CD4-positive, alpha-beta T cell treated with Interleukin-2 at 100 ng/mL for 4 hours (primary cell): ENCODE measurements at places on chromosomes 11 and 22.

DNA sequence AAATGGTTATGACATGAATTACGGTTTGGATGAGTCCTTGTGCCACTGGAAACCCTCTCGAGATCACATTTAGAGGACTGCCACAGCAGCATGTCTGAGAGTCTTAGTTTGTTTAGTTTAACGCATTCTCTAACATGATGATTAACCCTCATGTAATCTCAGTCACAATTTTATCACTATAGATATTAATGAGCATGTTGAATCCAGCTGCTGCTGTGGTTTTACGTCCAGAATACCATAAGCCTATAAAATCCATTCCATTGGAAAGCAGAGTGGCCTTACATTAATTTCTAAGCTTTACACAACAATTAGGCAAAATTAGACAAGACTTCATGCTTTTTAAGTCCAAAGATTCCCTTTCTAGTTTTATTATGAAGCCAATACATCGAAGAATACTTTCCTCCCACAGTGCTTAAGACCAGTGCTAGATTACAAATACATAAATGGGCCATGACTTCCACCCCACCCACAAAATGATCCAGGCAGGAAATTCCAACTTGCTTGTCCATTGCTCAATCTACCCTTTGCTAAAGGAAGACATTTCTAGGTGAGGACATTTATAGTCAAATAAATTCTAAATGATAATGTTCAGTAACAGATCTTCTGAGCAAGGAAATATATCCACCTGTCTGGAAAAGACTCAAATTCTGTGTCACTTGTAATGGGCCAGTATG lies 3.5 kb upstream of the ELMOD1 start:
- no peak for DNase-seq

DNA sequence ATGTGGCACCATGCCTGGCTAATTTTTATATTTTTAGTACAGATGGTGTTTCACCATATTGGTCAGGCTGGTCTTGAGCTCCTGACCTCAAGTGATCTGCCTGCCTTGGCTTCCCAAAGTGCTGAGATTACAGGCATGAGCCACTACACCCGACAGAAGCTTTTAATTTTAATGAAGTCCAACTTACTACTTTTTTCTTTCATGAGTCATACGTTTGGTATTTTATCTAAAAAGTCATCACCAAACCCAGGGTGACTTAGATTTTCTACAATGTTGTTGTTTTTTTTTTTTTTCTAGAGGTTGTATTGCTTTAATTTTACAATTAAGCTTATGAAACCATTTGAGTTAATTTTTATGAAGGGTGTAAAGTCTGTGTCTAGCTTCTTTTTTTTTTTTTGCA lies 34.9 kb downstream of the JRKL start:
- DNase-seq = no peak

- no peak for DNase-seq
These were observed 20.1 kb downstream of the OOSP3 start for GRCh38 chr11:59898650-59899049.

DNA sequence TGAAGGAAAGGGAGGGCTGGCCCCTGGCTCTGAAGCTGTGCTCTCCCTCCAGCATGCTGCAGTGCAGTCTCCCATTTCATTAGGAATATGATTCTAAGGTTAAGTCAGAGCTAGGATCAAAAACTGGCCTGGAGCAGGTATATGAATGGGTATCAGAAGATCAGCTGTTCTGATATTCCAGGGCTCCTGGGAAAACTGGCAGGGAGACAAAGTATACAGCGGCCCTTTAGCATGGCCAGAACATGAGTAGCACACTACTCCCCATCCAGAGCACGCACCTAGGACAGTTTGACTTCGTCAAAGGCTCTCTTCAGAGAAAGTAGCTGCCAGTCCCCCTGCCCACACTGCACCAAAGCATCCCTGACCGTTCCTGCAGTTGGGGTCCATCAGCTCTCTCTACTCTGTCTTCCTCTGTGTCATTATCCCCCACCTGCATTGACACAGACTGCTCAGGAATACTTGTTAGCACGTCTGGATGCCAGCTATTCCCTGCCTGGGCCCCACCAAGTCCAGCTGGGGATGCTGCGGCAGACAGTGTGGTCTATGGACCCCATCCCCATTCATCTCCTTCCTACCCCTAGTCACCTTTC lies 4.0 kb upstream of the FCHSD2 start:
- no peak for DNase-seq

DNA sequence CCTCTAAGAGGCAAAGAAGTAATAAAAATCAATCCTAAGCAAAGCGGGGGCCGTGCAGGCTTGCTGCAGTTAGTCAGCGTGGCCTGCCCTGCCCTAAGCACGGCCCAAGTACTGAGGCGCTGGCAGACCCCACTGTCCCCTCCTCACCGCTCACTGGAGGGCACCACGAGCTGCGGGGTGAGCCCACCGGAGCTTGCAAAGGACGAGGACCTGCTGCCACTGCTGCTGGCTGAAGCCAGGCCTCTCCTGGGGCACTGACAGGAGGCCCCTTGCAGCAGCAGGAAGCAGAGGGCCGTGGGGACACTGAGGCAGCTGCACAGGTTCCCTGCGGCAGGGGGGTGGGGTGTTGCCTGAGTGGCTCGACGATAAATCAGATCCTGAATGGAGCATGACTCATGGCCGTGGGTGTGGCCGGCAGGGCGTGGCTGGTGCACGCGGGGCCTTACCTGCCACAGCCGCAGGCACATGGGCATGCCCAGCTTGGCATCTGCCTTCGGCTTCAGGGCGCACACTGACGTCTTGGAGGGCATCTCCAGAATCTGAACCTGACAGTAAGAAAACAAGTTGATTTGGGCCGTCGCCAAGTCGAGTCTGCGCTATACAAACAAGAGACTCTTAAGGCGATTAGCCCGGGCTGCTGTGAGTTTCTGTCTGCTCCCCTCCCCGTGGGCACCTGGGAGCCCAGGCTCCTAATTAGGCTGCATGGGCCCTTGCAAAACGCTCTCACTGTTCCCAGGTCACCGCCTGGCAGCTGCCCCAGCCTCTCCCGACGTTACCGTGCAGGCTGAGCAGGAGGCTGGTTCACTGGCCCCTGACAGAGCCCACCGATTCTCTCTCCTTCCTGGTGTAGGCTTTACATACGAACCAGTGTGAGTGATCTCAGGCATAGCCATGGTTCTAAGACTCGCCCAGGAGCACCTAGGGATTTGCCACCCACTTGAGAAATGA lies 45.9 kb downstream of the TBX1 start:
- DNase-seq = no peak
